ENCODE measurements at places on chromosomes 3 and 15.

GRCh38 chr15:79896131-79896633, 632 bp downstream of the MTHFS start:
- no peak for DNase-seq

GRCh38 chr3:125602752-125603649, 7.7 kb upstream of the OSBPL11 start:
- no peak for DNase-seq

GRCh38 chr3:72426618-72427397, 421.4 kb downstream of the SHQ1 start:
- no peak for DNase-seq

DNA sequence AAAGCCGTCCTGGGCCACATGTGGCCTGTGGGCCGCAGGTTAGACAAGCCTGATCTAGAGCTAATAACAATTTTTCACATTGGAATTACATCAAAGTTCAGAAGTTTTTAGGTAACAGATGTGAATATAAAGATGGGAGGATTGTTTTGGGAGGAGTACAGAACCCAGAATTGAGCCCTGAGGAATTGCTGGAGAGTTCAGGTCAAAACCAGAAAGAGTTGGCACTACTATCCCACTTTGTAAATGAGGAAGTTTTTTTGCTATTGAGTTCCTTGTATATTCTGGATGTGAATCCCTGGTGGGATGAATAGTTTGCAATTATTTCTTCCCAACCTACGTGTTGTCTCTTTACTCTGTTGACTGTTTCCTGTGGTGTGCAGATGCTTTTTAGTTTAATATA, 109.5 kb upstream of the LIPC start:
- no peak for DNase-seq

DNA sequence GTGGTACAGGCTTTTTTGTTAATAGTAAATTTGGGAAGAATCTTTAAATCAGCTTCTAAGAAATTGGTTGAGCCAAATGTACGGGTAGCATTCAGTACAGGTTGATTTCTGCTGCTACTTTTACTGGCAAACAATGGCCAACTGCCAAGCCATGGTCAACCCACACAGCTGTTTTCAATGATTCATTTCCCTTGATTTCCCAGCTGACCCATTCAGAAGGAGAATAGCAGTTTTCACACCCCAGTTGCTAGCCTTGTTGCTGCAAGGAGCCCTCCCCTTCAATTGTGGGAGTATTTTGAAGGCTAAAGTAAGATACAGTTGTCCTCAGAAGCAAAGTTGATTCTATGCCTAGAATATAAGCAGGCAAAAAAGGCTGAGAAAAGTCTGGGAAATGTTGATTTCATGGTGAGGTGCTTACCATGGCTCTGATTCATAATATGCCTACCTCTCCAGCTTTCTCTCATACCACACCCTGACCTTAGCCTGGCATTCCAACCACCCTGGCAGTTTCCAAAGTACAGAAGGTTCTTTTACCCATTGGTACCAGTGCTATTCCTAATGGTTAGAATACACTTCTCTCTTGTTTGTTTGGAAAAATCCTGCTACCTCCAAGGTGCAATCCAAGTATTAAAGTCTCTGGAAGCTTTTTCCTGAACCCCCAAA, 320.3 kb upstream of the TGFBR2 start:
- DNase-seq = no peak

DNA sequence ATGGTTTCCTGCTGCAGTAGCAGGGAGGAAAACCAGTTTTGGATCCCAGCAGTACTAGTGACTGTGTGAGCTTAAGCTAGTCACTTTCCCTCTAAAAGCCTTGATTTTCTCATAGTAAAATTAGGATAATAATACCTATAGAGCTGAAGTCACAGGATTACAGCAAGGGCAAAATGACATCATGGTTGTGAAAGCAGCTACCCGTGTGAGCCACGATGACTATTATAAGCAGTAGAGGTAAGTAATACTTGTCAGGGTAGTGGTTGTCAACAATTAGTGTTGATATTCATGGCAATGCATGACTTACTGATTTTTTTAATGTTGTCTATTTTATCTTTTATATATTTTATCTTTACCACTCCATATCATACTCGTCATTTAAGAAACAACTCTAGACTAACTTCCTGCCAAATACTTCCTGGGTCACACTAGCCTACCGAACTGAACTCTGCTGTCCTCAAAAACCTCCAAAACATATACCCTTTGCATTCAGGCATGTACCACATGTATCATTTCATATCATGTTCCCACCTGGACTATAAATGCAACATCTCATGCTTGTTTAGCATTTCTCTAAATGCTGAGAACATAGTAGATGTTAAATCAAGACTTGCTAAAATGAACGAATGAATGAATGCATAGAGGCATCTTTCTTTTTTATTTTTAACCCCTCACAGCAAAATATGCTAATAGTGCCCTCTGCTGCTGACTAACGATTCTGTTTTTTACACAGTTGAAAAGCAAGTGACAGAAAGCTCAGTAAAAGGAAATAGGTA, 172.6 kb downstream of the P3H2 start:
- no peak for DNase-seq

DNA sequence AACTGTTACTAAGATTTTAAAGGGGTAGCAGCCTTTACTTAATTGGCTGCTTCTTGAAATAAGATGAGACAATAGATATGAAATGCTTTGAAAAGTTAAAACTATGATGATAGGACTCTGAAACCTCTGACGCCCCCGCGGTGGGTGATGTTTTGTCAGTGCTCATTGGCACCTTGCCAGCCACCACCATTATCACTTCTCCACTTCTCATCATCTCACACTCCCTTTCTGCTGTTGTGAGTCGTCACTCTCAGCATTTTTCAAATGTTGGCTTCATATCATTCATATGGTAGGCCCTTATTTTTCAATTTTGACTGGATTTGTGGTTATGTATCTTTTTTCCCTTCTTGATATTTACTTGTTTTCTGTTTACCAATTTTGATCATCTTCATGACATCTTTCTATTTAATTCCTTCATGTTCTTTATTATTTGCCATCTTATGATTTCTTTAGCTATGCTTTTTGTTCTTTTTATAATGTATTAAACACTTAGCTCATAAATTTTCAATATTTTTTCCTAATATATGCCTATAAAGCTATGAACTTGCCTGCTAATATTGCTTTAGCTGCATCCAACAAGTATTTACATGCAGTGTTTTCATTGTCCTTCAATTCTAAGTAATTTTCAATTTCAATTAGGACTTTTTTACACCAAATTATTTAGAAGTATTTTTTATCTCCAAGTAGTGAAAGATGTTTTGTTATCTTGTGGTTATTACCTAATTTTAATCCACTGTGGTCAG, 30.3 kb upstream of the SKOR1 start:
- DNase-seq = no peak

GRCh38 chr15:37072181-37072580, 28.2 kb downstream of the MEIS2 start:
- no peak for DNase-seq

DNA sequence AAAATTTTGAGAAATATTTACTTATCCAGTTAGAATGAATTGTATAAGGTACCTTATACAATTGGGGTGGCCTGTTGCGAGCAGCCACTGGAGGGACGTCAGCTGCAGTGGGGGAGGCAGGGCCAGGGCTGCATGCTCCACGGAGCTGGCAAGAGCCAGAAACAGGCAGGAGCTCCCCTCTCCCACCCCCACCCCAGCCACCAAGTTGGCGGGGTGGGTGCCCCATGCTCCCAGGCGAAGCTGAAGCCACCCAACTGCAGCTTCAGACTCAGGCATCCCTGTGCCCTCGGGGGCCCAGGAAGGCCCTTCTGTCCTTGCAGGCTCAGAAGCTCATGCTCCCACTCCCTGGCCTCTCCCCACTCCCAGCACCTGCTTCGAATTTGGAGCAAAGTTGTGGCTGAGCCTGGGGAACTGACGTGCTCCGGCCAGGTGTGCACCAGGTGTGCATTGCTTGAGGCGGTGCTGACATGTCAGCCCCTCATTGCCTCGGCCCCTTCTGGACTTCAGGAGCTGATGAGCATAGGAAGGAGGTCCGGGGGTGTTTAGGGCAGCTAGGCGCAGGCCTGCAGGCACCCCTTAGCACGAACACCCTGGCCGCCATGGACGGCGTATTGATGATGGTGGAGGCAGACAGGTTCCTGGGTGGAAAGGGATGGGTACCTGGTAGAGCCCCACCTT, 743.8 kb upstream of the GBE1 start:
- no peak for DNase-seq

GRCh38 chr15:31352911-31353811, 26.5 kb downstream of the KLF13 start:
- DNase-seq = peak; percentile 19

GRCh38 chr15:87269566-87269965, 987.0 kb downstream of the NTRK3 start:
- DNase-seq = no peak

- no peak for DNase-seq
Observed at GRCh38 chr3:71432044-71432975, 151.2 kb downstream of the FOXP1 start.

- no peak for DNase-seq
Observed at GRCh38 chr15:22810033-22810852, 23.8 kb downstream of the NIPA1 start.

GRCh38 chr3:128352326-128352725, 114.4 kb downstream of the DNAJB8 start:
- no peak for DNase-seq

GRCh38 chr3:102361101-102361500, 73.7 kb upstream of the ZPLD1 start:
- DNase-seq = no peak

DNA sequence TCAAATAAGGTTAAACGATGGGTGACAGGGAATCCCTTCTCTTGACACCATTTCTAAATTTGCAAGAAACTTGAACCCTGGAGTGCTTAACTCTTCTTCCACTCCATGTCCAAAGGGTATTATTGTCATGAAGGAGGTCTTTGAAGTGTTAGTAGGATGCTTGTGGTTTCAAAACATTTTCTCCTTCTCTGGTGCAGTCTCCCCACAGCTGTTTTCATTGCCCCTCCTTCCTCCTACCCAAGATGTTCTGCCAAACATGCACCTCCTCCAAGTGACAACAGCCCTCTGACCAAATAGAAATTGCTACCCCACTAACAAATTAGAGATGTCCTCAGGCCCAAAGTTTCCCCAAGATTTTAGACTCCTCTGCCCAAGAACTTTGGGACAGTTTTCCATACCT, 151.4 kb downstream of the POLR2M start:
- no peak for DNase-seq

- DNase-seq = no peak
Observed at GRCh38 chr3:97872525-97873042, 50.8 kb downstream of the CRYBG3 start.

DNA sequence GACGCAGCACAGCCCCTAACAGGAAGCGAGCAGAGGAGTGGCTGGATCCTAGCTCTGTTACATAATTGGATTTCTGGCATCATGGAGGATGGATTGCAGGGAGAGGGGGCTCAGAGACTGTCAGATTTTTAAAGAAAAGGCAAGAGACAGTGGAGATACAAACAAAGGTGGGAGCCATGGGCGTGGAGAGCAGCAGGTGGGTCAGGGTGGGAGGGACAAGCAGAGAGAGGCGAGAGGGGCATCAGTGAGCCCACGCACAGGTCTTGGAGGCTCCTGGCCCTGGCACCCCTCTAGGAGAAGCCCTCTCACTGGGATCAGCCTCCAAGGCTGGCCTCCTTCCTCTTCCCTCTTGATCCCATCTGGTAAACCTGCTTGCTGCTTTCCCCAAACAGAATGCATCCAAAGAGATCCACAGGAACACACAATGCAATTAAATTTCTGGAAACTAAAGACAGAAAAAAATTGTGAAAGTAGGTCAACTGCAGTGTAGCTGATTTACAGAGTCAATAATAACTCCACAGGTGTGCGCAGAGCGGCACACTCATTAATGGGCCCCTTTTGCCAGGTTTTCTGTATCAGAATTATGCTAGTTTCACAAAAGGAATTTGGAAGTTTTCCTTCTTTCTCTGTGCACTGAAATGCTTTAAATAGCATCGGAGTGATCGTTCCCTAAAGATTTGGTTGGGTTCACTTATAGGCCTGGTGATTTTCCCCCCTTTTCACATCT, 66.1 kb downstream of the LSM3 start:
- DNase-seq = no peak

GRCh38 chr15:52308446-52309153, 13.0 kb upstream of the MYO5C start:
- no peak for DNase-seq

GRCh38 chr3:72791161-72791560, 57.1 kb downstream of the SHQ1 start:
- no peak for DNase-seq

DNA sequence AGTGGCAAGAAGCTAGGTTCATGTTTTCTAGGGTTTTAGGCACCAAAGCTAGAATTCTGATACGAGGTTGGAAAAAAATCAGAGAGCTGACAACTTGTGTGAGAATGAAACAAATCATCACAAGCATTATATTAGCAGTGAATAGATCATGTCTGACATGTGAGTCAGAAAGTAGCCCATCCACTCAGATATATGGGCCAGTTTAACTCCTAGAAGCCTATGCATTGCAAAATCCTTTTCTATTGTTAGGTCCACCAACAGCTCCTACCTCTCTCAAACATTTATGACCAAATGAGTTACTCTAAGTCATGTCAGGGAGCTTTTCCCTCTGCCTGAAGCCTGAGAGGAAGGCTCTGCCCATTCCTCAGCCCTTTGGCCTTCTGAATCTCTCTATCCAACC, 44.0 kb downstream of the KBTBD12 start:
- DNase-seq = no peak

DNA sequence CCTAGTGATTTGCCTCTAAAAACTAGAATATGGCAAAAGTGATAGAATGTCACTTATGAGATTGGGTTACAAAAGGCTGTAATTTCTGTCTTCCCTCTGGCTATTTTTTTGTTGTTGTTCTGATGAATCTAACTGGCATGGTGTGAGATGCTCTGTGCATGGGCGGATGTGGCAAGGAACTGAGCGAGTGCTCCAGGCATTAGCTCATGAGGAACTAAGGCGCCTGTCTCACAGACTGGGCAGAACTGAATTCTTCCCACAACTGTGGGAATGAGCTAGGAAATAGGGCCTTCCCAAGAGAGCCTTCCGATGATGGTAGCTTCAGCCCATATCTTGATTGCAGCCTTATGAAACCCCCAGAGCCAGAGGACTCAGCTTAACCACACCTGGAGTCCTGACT, 222.5 kb downstream of the NR2F2 start:
- no peak for DNase-seq

- DNase-seq = no peak
Observed at GRCh38 chr3:168570404-168571155, 474.9 kb upstream of the GOLIM4 start.

GRCh38 chr15:62561059-62561519, 396.0 kb upstream of the C2CD4B start:
- no peak for DNase-seq

- DNase-seq = no peak
Observed at GRCh38 chr15:66938114-66938830, 127.1 kb upstream of the SMAD3 start.

- DNase-seq = no peak
Observed at GRCh38 chr3:161171113-161171512, 50.0 kb upstream of the NMD3 start.

GRCh38 chr15:84006421-84006820, 229.2 kb upstream of the GOLGA6L4 start:
- DNase-seq = no peak

- no peak for DNase-seq
Observed at GRCh38 chr3:73010158-73010557, 13.5 kb downstream of the PPP4R2 start.

- DNase-seq = no peak
Observed at GRCh38 chr15:88376574-88377174, 90.5 kb downstream of the MRPL46 start.

Measured in NCI-H2107 (cell line).